GOT3 (cell line): ENCODE measurements at places on chromosomes 4 and X.

DNA sequence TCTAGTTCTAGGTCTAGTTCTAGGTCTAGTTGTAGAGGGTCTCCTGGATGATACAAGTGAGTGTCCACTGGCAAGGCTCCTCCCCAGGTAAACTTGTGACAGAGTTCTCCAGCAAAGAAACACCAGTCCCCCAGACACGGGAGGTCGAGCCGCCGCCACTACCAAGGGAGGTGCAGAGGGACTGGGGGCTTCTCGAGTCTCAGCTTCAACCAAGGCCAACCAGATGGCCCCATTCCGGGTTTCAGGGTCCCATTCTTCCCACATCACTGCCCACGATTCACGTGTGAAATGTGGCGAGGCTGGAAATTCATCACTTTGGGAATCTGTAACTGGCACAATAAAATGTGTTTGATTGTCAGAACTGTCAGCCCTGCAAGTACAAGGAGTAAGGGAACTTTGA lies 37.5 kb downstream of the TKTL1 start:
- DNase-seq = no peak

DNA sequence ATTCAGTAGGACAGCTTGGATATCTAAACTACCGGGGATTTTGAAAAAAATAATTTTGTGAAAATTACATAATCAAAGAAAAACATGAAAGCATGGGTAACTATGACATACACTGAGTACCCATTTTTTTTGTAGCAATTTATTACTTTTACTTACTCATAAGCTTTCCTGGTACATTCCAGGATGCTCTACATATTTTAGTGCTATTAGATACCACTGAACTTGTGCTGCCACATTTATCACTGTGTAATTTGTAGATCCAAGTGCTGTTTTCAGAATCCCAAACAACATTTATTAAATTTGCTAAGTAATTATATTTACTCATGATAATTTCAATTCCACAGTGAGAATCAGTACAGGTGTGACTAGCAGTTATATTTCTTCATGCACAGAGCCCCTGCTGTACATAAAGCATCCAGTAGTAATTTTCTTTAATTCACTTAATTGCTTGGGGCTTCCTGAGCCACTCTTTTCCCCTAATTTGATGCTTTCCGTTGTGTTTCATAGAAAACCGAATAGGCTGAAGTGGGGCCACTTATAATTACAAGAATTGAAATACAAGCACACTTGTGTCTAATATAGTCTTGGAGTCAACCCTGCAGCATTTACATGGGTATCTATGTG lies 2254.4 kb downstream of the ARAP2 start:
- DNase-seq = no peak

- no peak for DNase-seq
These were observed 610.4 kb upstream of the BOD1L1 start for GRCh38 chr4:14237911-14238310.

GRCh38 chr4:96543346-96543745 lies 703.5 kb downstream of the PDHA2 start:
- no peak for DNase-seq

DNA sequence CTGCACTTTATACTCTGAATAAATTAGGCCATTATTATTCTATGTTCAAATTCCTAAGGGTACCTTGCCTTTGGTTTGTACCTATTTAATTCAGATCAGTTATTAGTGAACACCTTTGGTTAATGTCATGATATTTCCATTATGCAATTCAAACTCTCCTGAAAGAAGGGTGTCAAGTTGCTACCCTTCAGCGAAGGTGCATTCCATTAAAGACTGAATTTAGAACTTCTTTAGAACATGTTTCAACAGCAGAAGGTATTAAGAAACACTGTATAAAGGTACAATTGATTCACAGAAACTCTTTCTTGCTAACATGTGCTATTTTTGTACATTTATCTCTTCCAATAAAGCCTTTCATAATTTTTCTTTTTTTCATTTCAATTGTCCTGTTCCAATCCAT lies 1545.4 kb upstream of the PCDH10 start:
- no peak for DNase-seq

GRCh38 chr4:121796283-121796682 lies 4.8 kb upstream of the EXOSC9 start:
- no peak for DNase-seq

DNA sequence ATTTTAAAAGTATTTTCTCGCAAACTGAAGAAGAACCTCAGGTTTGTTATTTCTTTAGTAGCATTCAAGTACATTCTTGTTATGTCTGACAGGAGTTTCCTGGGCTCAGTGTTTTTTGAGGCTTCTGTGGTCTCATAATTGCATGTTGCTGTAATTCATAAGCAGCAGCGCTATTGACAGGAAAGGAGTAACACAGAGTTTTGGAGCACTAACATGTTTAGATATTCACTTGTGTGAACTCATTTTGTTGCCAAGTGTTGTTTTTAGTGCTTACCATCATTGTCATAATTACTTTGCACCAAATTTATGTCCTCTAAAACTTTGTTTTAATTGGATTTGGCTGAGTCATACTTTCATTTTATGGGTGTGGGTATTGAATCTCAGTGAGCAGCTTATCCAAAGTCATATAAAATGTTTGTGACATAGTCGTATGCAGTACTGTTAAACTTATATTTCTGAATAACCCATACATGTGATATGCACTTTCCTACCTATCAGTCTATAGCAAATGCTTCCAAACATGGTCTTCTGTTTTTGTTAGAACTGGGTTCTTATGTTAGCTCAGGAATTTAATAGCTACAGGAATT lies 358.7 kb upstream of the CTSO start:
- no peak for DNase-seq

GRCh38 chr4:68985442-68985841 lies 33.8 kb upstream of the UGT2A3 start:
- no peak for DNase-seq

- no peak for DNase-seq
These were observed 515.1 kb upstream of the ZFP42 start for GRCh38 chr4:187480146-187481145.

- no peak for DNase-seq
These were observed 1.4 kb upstream of the PPID start for GRCh38 chr4:158724637-158725036.

DNA sequence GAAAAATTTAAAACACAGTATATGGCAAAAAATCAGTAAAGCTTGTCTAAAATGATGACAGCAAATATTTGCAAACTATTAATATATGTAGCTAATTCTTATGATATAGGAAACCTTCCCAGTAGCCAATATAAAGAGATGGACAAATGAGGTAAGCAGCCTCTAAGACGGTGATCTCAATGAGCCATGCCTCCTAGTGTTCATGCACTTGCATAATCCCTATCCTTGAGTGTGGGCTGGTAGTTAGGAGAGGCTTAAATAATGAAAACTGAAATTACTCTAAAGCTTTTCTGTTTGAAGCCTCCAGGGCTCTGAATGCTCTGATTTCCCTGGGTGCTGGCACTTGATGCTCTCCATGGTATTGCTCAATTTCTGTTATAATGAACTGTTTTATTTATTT lies 24.6 kb upstream of the ARMCX4 start:
- no peak for DNase-seq

DNA sequence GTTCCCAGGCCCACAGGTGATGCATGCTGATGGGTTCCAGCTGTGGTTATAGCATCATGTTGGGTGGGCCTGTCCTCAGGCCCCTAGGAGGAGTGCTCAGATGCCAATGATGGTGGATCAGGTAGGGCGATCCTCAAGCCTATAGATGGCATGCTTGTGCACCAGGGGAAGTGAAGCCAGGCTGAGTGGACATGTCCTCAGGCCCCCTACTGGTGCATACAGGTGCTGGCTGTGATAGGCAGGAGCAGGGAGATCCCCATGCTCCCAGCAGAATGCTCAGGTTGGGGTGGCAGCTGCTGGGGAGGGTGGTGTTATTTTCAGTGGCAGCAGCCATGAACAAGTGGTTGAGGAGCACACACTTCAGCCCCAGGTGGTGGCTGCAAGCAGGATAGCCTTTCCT lies 96.0 kb downstream of the SMARCA1 start:
- DNase-seq = no peak

DNA sequence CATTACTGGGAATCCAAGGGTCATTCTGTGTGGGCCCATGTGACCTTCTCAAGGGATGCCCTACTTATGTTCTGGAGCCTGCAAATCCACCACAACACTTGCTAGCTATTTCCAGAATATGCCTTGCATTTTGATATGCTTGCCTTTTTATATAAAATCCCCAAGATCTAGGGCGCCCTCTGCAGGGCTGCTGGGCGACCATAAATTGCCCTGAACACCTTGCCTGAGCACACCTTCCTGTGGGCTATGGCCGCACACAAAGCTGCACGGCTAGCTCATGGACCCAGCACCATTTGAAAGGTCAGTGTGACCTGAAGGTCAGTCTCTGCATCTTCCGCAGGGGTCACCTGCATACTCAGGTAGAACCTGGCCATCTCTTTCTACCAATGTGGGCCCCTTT lies 311.7 kb downstream of the NLGN4X start:
- DNase-seq = no peak
